ENCODE measurements at places on chromosomes 13 and 19.
A peak's percentile ranks its signal among the peaks of the same experiment; 100 is the strongest.

DNA sequence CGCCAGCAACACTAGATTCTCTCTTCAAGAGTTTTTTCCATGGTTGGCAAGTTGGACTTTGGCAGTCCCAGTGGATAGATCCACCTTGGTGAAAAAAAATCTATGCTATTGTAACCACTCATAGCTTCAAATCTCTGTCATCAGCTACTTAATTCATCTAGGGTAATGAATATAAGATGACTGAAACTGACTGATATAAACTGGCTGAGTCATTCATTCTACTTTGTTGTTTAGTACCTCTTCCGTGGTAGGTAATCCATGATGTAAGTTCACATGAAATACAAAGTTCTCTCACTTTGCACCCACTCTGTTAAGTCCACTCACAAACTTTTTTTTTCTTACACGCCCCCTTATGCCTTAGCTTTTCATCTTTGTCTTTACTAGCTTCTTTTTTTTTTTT lies 1381.5 kb downstream of the SLITRK5 start:
- no peak for DNase-seq

DNA sequence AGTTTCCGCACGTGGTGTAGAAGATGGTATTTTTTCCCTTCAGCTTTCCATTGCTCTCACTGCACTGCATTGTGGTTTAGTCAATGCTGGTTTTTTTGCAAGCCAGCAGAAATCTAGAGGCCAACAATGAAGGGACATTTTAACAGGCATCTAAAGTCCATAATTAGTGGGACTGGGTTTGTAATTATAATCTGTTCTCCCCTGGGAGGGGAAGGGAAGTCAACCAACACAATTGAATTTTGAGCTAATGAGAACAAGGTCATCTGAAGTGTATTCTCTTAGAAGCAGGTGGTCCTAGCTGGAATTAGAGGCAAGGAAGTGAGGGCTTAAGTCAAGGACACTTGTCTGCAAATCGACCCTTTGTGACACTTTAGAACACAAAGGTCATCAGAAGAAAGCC lies 156.4 kb downstream of the MYO16 start:
- DNase-seq, result no peak

DNA sequence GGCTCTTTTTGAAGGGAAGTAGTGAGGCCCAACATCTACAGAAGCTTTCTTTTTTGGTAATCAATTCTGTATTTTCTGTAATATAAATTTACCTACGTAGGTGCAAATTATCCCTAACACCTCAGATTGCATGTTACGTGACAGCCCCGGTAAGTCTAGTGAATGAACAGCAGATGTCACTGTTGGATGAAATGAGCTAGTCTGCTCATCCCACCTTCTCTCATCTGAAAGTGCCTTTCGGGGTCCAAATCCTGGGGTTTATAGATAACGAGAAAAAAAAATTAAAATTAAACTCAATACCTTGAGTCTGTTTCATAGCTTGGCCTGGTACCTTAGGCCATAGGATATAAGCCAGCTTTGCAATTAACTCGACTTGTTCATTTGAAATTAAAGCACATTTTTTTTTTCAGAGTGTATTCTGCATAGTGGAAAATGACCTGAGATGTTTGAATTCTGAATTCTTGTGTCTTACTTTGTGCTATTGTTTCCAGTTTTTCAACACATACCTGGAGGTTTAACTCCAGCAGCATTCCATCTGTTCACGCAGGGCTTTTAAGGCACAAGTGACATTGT lies 548.2 kb downstream of the GPC5 start:
- DNase-seq, result peak; percentile 13

DNA sequence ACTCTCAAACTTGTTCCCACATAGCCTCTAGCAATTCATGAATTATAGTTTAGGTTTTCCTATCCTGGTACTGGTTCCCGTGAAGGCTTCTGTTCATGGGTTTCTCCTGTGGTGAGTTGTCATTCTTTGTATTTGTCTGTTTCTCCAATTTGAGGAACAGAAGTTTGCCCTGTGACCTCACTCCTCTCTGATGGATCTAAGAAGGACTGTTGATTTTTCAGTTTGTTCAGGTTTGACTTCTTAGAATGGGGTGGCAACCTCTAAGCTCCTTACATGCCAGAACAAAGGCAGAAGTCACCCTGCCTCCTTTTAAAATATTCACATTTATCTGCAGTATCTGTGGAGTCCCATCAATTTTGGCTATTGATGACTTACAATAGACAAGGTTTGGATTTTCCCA lies 354.0 kb downstream of the SPRY2 start:
- DNase-seq, result no peak

DNA sequence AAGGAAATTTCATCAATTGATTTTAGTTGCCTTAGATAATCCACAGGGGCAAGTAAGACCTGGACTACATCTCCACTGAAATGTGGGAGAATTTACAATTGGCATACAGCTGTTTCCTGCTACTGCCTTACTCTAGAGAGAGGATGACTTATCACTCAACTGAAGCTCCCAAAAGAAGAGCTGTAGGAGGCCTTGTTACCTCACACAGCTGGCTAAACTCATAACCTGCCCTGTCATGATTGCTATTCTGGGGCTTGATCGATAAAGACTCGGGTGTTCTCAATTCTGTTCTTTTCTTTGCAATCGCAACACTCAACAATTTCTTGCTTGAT lies 1396.4 kb downstream of the EFNB2 start:
- DNase-seq, result no peak

- DNase-seq, result no peak
Observed at GRCh38 chr13:72808917-72809500, 27.1 kb downstream of the PIBF1 start.

DNA sequence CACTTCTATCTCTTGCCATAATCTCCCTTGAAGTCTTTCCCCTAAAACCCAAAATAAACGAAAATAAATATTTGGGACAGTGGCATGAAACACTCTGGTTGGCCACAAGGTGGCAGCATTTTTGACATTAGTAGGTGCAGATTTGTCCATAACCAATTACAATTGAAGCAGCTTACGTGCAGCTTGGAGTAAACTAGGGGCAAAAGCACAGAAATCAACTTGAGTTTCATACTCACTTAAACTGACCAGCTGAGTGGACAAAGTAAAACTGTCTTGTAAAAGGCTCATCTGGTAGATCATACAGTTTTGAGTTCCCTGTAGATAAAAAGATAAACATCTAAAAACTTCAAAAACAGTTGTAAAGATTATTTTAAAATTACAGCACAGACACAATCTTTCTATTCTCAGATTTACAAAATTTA lies 18.8 kb downstream of the PDCD5 start:
- no peak for DNase-seq

GRCh38 chr19:46381346-46381745 lies 32.0 kb downstream of the CCDC8 start:
- DNase-seq, result no peak

DNA sequence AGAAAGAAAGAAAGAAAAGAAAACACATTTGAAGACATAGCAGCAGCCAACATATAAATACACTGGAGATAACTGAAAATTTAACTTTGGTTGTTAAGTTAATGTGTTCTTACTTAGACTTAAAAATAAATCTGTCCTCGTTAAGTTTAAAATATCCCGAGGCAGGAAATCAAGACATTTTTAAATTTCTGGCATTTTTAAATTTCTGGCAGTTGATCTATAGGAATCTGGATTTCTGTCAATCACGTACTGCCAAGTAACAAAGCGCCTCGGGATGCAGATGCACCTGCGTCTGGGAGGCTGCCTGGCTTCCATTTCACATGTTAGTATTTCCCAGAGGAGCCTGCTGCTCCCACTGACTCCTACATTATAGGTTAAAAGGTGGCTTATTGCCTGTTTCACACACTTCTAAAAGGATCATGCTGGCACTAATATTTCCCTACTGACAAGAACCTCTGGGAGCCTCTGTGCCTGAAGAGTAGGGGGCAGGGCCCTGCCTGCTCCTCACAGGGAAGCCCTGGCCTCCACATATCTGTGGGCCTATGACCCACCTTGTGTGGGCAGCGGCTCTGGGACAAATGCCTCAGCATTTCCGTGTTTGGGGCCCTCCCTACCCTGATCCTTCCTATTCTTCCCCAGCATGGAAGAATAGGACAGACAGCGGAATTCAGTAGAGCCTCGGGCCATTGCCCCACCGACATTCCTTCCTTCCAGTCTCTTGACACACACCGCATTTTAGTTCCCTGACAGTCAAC lies 62.8 kb upstream of the ATP12A start:
- DNase-seq, result no peak

DNA sequence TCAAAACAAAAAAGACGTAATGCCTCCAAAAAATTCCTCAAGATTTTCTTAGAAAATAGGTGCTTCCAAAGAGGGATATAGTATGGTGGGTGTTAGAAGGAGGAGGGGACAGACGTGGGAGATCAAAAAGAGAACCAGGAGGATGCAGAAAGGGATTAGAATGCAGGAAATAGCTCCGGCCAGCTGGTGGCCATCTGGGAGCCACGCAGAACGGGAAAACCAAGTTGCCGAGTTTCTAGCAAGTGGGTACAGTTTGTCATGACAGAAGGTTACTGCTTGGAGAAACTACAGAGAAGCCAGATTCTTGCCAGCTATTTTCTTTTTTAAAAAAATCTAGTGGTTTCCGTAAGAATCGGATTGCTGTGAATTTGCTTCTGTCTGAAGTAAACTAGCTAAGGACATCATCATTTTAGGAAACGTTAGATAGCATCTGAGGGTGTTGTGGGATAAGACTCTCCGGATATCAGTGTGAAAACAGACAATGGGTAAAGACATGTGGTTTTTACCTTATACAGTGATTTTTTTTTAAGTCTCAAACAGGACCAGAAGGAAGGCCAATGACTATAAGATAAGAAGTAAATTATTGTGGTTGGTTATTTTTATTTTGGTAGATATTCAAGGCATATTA lies 104.9 kb downstream of the HSPH1 start:
- no peak for DNase-seq

- DNase-seq, result peak; percentile 68
Observed at GRCh38 chr19:50728084-50728737, 5.0 kb downstream of the CLEC11A start.

DNA sequence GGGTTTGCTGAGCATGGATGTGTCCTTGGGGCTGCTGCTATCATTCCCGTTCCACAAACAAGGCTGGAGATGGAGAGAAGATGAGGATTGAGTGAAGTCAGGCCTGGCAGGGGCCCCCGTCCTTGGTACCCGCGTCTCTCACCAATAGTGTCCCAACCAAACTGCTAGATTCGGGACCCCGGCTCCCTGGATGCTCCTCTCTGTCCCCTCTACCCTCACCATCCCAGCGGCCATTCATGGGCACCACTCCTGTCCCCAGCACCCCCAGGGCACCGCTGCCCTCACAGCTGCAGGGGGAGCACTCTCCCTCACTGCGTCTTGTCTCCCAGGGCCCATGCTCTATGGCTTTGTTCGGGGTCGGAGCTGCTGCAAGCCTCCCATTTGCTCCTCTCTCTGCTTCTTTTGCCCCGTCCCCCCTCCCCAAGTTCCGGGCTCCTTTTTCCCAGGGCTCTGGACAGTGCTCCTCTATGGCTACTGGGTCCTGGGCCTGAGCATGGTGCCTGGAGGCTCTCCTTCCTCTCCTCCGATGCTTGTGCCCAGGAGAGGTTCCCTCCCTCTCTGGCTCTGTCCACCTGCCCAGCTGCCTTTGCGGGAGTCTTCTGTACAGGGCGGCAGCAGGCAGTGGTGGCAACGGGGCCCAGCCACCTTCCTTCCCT lies 219.5 kb downstream of the TEX29 start:
- no peak for DNase-seq

DNA sequence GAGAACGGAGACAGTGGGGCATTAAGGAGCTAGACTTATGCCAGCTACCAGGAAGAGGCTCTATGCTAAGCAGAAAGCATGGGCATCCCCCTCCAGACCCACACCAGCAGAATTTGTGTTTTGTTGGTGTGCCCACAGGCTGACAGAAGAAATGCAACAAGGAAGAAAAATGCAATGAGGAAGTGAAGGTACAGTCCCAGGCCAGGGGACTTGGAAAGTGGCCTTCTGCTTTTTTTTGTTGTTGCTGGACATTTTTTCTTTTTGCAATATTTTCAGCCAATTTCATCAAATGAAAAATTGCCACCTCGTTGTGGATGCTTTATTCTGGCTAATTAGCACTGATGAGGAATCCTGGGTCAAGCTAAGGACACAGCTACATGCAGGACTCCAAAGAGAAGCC lies 167.7 kb downstream of the TSHZ3 start:
- DNase-seq, result no peak

DNA sequence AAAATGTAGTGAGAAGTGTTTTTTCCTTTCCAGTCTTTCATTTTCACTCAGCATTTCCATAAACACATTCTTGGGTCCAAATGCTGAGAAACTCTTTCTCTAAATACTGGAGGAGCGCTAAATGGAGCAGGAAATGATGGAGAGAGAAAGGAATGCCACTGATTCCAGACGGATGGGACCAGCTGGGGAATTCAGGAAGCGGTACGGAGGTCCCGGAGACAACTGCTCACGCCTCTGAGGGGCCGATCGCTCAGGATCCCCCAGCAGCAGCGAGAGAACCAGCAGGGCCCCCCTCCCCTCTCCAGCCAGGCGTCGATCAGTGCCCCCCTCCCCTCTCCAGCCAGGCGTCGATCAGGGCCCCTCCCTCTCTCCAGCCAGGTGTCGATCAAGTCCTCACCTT lies 13.2 kb downstream of the RASA3 start:
- DNase-seq, result peak; percentile 53

DNA sequence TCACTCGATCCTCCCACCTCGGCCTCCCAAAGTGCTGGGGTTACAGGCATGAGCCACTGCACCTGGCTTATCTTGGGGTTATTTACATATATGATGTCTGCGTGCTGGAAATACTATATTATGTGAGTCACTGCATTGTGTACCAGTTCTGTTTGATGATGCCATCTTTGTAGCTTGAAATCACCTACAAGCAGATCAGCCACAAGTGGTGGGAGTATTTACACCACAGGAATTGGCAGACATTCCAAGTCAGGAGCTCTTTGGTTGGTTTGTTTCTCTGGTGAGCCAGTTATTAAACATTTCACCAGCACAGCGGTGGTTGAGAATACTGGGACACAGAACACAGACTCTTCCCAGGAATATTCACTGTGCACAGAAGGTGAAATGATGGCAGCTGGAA lies 4.5 kb upstream of the TIMM44 start:
- no peak for DNase-seq

- DNase-seq, result no peak
Observed at GRCh38 chr13:103960001-103960400, 893.8 kb upstream of the SLC10A2 start.

DNA sequence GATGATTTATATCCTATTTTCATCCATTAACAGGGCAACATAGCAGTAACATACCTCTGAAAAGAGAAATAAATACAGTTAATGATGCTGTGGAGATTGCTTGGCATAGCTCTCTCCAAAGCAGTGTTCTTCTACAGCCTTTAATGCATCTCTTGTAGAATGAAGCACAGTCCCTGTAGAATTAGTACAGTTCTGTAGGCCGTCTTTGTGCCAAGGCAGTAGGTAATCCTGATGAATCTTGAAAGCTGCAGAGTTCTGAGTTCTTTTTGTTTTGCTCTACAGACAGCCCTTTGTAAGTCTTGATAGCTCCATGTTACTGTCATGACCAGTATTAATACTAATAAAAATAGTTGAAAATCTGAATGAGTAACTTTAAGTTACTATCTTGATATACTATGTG lies 184.2 kb downstream of the MAB21L1 start:
- DNase-seq, result no peak

GRCh38 chr13:107139006-107139405 lies 571.1 kb upstream of the ARGLU1 start:
- no peak for DNase-seq
